ENCODE measurements at places on chromosomes 4 and X.

DNA sequence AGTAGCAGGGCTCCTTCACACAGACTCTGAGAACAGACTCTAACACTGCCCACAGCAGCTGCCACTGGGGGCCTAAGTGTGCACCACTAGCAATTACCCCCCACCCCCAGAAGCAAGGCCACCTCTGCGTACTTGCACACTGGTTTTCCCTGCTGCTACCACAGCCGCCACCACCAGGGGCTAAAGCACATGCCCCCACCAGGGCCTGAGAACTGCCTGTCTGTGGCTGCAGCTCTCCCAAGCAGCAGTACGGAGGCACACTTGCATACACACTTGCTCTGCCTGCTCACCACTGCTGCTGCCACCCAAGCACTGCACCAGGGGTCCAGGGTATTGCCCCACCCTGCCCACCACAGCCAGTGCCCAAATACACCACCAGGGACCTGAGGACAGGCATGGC is 59.6 kb downstream of the SCML2 start:
- DNase-seq = no peak

- no peak for DNase-seq
These were observed 162.2 kb downstream of the DCHS2 start for GRCh38 chr4:154329268-154329868.

DNA sequence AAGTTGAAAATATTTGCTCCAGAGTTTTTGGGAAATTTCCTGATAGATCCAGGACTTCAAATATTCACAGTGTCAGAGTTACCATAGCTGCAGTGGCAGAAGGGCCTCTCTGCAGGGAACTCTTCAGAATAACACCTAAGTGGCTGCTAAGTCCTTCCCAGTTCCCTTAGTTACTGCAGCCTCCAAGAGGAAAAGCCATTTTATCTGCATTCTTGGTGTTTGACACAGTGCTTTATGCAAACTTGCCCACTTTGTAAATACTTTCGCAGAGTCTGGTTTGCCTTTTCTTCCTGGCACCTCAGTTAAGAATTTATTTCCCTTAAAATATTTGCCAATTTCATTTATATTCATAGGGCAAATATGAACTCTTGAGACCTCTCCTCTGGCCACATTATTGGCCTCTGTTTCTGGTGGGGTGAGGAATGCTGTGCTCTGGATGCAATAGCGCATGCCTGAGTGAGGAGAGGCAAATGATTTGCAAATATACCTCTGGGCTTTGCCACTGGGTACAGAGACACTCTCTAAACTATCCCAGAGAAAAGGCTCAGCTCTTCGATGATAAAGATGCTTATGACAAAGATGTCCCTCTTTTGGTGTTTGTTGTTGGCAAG is 566.3 kb upstream of the NR3C2 start:
- DNase-seq = no peak

DNA sequence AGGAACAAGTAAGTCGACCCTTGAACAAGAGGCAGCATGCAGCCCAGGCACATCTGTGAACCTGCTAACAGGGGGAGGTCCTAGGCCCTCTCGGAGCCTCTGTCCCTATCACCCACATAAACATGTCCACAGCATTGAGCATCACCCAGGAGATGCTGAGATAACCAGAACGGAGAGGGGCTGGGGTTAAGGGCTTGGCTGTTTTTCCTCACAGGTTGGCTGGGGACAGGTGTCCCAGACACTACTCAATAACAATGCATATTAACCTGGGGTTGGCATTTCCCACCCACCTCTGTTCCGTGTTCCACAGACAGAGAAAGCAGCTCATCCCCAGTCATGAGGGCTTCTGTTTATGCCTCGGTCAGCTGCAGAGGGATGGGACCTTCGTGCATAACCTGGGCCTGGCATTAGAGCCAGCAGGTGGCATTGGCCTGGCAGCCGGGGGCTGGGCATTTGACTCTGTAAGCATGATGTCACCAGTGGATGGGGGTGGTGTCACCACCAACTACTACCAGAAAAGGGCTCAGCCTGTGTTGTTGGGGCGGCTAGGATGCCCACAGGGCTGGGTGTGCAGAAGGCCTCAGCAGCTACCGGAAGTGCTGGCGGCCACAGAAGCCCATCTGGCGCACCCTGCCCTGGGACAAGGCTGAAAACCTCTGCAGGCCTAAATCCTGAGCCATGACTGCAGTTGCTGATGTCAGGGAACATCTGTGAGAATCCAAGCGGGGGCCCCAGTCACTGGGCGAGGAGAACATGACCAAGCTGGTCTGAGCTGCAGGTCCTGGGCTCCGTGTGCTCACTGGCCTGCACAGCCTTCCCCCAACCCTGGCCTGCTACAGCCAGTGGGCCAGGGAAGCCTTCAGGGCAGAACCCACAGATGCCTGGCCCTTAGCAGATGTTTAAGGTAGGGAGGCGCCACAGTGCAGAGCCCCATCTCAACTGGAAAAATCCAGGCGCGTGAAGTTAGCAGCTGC is 351.4 kb downstream of the NR3C2 start:
- DNase-seq = no peak

- DNase-seq = no peak
These were observed 234.8 kb downstream of the COL25A1 start for GRCh38 chr4:109067508-109068235.

DNA sequence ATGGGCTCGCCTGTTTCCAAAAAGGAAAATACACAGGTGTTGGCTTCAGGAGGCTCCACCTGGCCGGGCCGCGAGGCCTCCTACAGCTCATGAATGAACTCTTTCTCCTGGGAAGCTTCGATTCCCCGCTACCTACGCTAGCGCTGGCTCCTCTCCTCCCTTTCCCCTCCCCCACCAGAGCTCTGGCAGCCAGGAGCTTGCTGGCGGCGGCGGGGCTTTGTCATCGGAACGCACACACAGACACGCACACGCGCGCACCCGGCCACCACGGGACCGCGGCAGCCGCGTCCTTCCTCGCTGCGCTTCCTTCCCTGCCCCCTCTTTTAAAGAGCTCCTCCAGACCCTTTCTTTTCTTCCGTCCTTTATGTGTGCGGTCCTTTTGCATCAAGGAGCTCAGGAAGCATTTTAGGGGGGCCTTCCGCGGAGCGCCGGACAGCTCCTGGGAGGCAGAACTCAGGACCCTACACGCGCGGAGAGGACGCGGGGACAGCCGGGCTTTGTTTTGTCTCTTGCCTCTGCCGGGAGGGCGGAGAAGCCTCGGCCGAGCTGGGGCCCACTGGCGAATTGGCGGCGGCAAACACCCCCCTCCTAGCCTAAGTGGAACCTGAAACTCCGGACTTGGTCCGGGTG is 70.2 kb upstream of the BCOR start:
- no peak for DNase-seq

GRCh38 chr4:38982361-38983095 is 49.7 kb downstream of the TMEM156 start:
- DNase-seq = no peak

DNA sequence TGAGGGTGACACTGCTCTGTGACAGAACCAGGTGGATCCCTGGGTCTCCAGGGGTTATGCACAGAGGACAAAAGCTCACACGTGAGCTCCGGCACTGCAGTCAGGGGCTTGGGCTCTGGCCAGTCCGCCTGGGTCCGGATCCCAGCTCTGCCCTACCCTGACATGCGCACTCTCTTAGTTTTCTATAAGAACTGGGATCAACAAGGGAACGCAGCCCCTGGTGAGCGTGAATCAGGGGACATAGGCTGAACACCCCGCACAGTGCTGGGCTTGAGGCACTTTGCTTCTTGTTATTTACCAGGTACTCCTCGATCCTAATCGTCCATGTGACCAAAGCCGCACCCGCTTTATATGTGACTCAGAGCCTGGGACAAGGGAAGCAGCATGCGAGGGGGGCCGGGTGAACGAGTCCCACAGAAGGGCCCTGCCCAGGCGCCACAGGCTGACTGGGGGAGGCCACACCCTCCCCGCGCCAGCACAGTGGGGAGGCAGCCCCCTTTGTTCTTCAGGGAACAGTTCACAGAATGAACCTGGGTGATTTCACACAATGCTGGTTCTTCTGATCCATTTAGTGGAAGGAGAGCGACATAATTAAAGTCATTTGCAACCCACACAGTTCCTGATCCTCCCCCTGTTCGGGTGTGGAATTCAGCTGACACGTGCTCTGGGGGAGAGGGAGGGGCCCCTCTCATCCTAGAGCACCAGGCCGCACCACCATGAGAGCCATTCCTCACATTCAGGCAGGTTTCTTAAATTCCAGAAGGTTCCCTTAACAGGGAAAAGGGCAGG is 55.5 kb downstream of the WFS1 start:
- no peak for DNase-seq

DNA sequence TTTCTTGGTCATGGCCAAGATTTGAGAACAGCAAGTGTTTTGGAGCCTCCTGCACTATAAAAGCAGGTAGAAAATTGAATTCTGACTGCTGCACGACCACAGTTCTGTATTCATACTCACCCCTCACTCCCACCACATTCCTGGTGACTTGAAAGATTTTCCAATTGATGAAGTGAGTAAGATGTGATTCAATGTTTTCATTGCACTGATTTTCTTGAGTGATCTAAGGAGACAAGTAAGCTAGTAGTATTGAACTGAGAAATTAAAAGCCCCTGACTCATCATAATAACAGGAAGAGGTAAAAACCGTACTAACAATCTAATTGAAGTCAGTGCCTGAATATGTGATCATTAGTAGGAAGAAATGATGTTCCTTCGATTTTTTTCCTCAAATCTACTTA is 6.1 kb upstream of the SEC24D start:
- no peak for DNase-seq

DNA sequence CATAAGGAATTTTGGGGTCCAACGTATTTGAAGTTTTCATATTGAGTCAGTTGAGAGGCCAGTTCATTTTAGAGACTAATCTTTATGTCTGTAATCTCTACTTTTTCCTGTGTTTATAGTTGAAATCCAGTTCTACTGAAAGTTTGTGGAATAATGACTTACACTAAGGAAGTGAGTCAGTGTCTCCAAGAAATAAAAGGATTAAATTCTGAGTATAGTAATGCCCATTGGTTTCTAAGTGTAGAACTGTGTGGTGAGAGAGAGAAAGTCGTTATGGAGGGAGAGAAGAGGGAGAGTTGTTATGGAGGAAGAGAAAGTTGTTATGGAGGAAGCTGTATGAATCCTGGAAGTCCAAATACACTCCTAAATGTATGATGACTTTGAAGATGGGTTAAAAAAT is 264.6 kb upstream of the HAND2 start:
- no peak for DNase-seq

DNA sequence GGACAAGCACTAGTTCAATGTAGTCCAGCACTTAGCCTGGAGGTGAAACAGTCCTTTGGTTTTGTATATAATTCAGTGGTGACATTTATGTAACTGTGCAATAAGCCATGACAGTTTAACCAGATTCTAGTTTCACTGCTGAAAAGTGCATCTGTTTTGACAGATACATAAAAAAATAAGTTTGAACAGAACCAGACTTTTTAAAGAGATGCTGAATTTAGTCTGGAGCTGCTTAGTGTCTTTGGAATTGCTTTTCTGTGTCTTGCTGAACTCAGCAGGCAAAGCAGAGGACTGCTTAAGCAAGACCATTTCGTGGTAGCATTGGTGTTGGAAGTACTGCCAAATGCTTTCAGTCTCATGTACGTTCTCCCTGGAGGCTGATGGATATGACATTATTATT is 393.5 kb downstream of the MAPK10 start:
- no peak for DNase-seq

DNA sequence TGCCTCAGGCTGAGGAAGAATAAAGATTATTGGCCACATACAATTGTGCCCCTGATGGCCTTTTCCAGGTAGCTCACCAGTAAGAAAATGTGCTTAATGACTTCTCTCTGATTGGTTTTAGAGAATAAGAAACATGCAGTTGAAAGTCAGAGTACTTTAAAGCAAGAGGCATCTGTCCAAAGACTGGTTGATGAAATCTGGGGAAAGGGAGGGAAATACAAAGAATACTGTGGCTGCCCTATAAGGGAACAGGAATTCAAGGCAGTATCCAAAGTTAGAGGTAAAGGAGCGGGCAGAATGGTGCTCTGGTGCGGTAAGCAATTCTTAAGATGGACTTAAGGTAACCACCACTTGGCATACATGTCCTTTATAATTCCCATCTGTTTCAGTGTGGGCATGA is 11.4 kb downstream of the PBDC1 start:
- no peak for DNase-seq

DNA sequence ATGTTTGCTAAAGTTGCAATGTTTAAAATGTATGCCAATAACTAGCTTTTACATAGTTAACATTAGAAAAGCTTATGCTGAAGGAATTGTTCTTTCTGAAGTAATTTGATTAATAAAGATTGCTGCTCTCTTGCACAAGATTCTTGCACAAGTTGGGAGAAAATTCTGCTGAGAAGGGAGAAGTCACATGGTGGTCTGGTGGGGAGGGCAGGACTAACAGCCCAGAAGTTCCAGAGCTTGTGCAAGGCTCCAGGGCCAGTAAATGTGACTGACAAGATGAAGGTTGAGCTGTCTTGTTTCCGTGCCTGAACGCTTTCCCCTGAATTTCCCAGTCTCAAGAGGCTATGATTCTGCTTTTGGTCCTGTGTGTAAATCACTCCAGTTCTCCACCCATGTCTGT is 112.9 kb upstream of the VCX start:
- no peak for DNase-seq

DNA sequence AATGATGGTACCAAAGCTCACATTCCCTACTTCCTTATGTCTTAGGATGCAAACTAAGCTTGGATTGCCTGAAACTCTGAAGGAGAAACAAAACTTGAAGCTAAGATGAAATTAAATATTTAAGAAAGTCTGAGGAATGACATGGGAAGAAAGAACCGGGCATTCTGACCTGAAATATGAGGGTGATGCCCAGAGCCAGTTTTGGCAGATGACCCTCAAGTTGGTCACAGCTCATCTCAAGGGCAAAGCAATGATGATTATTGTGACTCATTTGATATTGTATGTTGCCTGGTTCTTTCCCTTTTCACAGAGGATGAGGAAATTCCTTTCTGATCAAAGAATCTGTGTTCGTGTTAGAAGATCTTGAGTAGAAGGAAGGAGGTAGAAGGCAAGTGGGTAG is 96.0 kb upstream of the NHS start:
- DNase-seq = no peak

DNA sequence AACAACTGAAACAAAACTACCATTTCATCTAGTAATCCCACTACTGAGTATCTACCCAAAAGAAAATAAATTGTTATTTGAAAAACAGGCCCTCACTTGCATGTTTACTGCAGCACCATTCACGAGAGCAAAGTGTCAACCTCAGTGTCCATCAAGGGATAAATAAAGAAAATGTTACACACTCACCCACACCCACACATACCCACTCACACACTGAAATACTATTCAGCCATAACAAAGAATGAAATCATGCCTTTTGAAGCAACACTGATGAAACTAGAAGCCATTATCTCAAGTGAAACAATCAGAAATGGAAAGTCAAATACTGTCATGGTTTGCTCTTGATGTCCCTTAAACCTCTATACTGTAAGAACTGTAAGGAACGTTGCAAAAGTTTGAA is 44.8 kb upstream of the CLNK start:
- DNase-seq = no peak

GRCh38 chrX:133923113-133923512 is 62.3 kb downstream of the GPC3 start:
- no peak for DNase-seq

- no peak for DNase-seq
These were observed 10.9 kb upstream of the GATB start for GRCh38 chr4:151771664-151772063.

GRCh38 chrX:17579026-17579425 is 158.3 kb upstream of the SCML1 start:
- no peak for DNase-seq

Measured in stimulated activated CD4-positive, alpha-beta T cell treated with anti-CD3 and anti-CD28 coated beads, TNF-alpha, amount 100 ng/mL, for 24 hours (primary cell).